ENCODE measurements at places on chromosomes 3 and 15.

DNA sequence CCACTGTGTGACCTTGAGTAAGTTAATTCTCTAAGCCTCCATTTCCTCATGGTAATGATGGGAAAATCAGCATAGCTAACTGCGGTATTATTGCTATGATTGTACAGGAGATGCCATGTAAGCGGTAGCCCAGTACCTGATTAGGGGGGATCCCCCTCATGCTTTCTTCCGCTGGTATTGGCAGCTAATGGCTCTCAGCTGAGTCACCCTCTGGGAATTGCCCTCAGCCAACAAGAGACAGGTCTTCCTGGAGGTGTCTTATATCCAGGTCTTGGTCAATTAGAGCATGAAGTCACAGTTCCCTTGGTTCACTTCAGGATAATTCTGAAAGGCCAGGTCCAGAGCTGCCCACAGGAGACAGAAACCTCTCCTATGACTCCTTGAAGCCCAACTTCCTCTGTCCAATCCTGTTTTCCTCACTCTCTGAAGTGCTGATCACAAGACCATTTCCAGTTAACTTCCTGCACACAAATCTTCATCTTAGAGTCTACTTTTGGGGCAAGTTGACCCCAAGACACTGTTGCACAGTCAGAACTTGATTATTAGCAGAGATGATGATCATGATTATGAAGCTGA, 724.7 kb upstream of the ZNF385D start:
- no peak for DNase-seq

GRCh38 chr3:96466441-96466840, 348.0 kb upstream of the EPHA6 start:
- DNase-seq, result no peak

DNA sequence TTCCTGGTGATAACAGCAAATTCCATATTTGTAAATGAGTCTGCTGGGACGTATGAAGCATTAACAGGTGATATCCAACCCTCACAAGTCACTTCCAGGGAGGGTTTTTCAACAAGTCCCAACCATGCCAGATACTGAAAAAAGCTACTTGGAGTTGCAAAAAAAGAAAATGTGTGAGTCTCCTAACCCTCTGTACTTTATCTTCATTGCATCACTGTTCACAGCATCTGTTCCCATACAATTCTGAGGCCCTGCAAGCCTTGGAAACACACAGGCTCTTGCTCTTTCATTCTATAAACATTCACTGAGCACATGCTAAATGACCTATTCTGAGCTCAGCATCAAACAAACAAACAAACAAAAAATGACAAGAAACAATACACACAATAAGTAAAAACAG, 120.8 kb downstream of the RFTN1 start:
- DNase-seq, result no peak

DNA sequence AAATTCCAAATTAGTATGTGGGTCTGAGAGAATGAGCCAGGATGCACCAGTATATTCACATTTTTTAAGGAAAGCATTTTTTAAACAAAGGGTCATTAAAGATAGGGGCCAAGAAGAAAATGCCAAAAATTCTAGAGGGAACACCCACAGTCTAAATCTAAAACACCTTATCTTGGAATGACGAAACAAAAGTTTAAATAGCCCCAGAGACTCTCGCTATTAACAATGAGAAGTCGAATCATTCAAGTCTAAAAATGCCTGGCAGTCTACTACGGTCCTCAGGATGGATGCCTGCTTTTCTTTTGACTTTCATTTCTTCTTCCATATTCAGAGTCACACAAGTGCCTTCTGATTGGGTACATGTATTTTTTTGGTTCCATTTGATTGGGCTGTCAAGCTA, 66.3 kb downstream of the SSUH2 start:
- no peak for DNase-seq

GRCh38 chr3:42164656-42165055, 73.5 kb downstream of the TRAK1 start:
- DNase-seq, result no peak

DNA sequence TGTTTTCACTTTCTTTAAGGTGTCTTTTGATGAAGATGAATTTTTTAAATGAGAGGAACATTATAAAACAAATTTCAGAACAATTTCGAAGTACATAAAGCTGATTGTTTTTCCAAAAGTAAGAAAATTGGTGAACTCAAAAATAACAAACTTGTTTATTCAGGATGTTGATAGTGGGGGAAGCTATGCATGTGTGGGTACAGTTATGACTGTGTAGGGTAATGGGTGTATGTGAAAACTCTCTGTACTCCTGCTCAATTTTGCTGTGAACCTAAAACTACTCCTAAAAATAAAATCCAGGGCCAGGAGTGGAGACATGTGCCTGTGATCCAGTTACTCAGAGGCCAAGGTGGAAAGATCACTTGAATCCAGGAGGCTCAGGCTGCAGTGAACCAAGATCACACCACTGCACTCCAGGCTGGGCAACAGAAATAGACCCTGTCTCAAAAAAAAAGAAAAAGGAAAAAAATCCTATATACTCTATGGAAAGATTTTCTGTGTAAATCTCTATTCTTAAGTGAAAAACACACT, 37.2 kb downstream of the PIK3CB start:
- DNase-seq, result no peak

- DNase-seq, result peak; percentile 47
These were observed 47.2 kb upstream of the ATP2B2 start for GRCh38 chr3:10552631-10552943.

GRCh38 chr15:89898614-89899294, 5.0 kb upstream of the AP3S2 start:
- DNase-seq, result no peak

DNA sequence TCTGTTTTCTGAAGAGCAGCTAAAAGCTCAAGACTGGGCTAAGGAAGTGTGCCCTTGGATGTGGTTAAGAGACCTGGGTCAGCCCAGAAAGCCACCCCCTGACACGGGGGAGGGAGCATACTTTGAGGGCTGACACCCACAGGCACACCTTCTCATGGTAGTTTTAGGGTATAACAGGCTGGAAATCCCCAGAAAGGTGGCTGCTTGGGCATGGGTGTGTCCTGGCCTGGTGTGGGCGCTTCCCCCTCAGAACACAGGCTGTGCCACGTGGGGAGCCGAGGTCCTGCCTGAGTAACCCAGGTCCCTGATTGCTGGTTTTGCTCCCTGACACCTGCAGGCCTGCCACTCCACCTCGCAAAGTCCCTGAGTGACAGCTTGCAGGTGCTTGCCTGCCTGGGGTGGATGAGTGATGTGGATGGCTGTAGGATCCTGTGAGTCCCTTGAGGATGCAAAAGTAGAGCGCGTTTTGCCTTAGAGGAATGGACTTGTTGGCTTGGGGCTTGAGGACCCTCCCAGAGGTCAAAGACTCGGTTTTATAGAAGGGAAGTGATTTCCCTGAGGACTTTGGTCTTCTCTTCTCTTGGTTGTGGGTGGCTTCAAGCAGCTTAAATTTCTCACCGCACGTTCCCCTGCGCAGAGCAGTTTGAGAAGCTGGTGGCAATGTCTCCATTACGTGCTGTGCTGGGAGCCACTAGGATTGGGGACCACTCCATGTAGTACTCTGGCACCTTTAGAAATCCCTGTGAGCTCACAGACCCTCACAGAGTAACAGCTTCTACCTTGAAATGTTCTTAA, 94.4 kb downstream of the DNASE1L3 start:
- no peak for DNase-seq

GRCh38 chr15:99485992-99486370, 79.8 kb upstream of the MEF2A start:
- no peak for DNase-seq

DNA sequence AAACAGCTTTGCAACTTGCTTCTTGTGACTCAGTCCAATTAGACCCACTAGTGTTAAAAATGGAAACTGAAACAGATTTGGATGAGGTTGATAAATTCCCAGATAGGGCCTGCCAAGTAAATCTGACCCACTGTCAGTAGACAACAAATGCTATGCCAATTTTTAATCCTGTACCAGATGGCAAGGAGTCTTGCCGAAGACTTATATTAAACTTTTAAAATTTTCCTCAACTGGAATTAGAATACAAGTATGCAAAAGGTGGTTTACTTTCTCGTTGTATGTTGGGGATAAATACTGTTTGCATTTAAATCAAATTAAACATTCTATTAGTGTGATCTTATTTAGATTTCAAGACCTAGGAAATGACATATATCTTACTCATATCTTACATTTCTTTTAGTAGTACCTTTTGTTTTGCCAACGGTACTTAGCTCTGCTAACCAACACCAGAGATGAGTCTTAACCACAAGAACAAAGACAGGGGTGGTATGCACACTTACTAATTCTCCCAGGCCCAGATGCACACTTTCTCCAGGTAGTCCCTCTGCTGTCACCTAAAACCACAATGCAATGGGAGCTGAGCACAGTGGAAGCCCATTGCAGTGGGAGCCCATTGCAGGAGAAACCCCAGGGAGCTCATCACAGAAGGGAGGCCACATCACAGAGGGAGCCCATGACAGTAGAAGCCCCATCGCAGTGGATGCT, 77.8 kb downstream of the WWTR1 start:
- DNase-seq, result no peak

DNA sequence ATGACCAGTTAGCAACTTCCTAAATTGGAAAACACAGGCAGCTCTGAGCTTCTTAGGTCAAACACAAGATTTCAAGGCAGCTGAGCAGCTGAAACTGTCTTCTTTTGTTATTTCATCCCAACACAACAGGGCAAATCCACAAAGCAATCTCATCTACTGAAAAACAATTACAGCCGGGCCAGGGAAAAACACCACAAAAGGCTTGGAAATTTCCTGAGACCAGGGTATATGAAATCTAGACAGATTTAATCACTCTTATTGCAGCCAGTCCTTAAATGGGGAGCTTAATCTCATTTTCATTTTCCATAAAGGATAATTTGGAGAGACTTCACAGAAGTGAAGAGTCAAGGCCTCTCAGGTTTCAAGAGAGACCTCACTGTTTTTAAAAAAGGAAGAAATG, 181.8 kb downstream of the SSR3 start:
- no peak for DNase-seq

- DNase-seq, result no peak
These were observed 25.0 kb downstream of the LSM3 start for GRCh38 chr3:14203521-14204079.

DNA sequence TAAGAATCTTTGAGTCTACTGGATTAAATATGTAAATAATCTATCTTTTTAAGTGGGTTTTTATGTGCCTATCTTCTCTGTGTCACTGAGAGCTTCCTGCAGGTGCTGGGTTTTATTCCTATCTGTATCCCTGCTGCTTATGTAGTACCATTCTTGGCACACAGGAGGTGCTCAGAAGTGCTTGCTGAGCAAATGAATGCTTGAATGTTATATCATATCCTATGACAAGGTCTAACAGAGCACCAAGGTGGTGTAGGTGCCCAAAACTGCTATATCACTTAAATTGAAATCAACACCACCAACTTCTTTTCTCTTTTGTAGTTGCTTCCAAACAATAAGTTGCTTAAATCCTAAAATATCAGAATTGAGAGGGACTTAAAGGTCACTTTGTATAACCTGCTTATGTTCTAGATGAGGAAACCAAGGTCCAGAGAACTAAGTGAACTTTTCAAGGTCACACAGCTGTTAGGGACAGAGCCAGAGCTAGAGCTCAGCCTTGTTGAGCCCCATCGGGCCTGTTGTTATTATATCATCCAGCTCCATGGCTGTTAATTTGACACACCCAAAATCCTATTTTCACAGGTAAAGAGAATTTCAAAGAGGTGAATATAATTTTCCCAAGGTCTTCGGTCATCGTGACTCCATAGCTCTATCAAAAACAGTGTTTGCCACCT, 46.0 kb downstream of the CCNL1 start:
- no peak for DNase-seq

DNA sequence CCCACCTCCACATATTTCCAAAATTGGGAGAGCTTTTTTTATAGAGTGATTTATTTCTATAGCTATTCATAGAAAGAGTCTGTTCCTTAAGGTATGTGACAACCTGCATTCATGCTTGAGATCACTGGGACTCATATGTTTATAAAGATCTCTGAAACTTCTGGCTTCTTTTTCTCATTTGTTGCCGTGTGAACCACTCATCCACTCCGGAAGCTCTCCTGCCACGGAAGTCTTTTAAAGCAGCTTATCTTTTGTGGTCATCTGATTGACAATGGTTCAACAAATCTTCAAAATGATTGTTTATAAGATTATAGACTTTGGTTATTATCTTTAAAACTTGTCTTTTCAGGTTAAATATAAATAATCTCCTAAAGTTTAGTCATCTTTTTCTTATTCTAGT, 260.5 kb downstream of the C3orf38 start:
- no peak for DNase-seq

DNA sequence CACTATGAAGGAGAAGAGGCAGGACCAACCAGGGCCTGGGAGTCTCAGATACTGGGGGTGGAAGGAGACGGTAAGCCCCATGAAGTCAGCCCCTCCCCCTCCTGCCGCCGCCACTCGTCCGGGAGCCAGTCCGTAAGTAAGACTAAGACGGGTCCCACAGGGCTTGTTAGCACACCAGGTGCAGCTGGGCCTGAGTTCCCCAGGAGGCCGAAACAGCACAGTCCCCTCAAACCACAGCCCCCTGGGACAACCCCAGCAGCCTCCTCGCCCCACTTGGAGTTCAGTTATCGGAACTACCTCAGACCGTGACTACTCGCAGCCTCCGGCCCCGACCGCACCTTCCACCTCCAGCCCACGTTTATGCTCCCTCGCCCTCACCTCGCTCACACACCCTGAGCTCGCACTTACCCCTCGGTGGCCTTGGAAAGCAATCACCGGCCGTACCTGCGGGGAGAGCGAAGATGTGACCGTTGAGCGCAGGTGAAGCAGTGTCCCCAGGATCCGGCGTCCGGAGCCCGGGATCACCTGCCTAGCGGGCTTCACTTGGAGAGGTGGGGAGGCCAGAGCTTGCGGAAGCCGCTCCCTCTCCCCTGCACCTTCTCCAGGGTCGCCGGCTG, 557 bp downstream of the ELL3 start:
- no peak for DNase-seq

DNA sequence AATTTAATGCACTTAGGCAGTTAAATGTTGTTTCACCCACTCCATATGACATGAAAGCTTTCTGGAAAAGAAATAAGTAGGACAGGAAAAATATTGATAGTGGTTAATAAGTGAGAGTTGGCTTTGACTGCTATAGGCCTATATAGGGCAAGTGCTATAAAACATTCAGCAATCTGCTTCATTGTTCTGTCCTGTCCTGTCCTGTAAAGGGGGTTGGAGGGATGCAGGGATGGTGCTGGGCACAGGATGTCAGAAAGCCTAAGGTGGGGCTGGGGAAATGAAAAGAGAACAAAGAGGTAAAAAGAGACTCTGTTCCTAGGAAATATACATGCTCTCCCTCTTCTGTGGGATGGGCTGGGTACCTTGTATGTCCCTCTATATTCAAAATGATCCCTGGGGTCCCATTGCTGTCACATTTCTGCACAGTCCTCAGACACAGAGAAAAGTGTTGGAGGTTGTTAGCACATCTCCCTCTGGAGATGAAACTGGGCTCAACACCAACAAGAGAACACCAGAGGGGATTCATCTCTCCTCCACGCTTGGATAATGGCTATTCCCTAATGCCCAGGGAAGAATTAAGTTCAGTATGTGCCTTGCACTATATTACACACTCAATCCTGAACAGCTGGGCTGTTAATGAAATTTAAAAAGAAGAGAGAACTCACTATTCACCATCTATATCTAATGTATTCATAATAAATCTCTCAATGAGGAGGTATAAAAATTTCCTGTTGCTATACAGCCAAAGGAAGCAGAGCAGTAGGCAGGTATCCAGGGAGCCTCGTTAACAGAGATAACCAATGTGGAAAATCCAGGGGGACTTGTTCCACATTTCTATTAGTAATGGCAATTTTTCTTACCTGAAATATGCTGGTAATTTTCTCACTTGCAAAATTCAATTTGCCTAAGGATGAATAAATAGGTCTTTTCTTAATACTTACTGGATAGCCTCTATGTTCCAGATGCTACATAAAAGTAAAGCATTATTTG, 108.1 kb upstream of the ZBED2 start:
- DNase-seq, result no peak

- DNase-seq, result no peak
These were observed 207.2 kb downstream of the TBC1D5 start for GRCh38 chr3:17535274-17535673.

All from mesenteric fat pad (tissue), 1 donor.